Naive B cell (primary cell): ENCODE measurements at places on chromosomes 13 and 19.

GRCh38 chr13:74450964-74451363 lies 316.8 kb upstream of the KLF12 start:
- DNase-seq = no peak

GRCh38 chr13:60012488-60012887 lies 151.2 kb downstream of the DIAPH3 start:
- no peak for DNase-seq

GRCh38 chr13:76620036-76620435 lies 266.2 kb downstream of the KCTD12 start:
- DNase-seq = no peak

GRCh38 chr13:43441899-43442499 lies 344.8 kb downstream of the ENOX1 start:
- no peak for DNase-seq

DNA sequence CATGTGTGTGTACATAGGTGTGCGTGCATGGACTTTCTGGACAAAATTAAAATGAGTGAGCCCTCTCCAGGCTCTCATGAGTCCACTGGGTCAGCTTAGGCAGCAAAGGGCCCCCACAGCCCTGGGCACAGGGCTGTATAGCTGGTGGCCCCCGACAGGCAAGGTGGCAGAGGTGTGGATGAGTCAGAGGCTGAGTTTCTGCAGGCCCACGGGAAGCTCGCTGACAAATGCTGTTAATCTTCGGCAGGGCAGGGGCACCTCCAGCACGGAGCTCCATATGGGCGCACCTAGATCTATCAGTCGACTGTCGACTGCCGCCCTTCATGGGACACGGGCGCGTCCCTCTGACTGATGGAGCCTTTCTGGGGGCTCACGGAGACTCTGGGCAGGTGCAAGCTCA lies 181.1 kb downstream of the URI1 start:
- DNase-seq = no peak

GRCh38 chr19:46755853-46756543 lies 9.7 kb upstream of the STRN4 start:
- no peak for DNase-seq

DNA sequence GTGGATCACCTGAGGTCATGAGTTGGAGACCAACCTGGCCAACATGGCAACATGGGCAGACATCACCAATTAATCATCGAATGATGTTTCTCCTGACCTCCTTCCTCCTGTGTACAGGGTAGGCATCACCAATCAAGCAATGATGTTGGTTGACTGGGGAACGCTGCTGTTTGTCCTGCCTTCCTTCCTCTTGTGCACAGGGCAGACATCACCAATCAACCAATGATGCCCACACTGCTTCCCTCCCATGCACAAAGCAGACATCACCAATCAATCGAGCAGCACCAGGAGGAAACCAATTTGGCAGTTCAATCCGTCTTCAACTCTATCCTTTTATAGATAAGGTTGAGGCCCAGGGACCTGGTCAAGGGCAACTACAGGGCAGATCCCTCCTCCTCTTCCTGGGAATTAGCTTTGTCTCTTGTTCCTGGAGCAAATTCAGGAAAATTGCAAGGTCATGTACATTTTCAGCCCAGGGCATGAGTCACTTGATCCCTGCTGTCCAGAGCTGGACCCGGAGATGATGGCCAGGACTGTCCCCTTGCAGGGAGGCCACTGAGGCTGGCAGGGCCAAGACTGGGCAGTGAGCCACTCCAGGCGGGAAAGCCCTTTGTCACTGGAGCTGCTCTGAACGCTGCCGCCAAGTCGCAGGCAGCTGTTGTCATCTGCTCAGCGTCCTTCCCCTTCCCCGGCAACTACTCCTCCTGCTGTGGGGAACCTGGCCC lies 5.3 kb upstream of the CSNK1G2 start:
- DNase-seq = no peak

DNA sequence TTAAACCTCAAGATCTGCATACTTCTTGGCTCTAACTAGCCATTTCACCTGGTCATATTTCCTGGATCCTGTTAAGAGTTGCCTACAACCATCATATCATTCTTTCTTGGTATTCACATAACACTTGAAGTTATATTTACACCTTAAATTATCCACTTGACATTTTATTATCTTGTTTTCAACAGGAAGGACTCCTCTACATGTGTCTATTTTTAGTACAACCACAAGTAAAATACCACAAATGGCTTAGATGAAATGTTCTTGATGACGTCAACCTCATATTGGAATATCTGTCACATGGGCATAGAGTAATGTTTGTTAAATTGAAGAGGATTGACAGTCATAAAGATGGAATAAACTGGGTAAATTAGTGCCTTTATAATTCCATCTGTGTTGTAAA lies 9.4 kb downstream of the PCDH20 start:
- DNase-seq = no peak

DNA sequence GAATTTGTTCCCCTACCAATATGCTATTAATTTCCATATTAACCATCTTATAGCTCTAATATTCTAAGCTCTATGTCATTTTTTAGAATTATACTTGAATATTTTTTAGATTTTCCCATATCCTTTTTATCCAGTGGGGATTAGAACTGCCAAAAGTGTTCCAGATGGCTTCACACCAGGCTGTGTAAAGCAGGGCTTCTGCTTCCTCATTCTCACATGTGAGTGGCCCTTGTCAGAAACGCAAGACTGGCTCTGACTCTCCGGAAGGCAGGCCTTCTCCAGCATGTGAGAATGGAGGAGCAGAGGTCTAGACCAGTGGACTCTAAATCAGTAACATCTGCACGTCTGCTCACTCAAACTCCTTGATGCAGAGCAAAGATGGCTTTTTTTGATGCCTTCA lies 650.1 kb downstream of the FGF9 start:
- no peak for DNase-seq

GRCh38 chr19:20388706-20389225 lies 176.8 kb downstream of the ZNF737 start:
- DNase-seq = no peak

- DNase-seq = no peak
These were observed 3.5 kb upstream of the EID2 start for GRCh38 chr19:39543477-39543857.

DNA sequence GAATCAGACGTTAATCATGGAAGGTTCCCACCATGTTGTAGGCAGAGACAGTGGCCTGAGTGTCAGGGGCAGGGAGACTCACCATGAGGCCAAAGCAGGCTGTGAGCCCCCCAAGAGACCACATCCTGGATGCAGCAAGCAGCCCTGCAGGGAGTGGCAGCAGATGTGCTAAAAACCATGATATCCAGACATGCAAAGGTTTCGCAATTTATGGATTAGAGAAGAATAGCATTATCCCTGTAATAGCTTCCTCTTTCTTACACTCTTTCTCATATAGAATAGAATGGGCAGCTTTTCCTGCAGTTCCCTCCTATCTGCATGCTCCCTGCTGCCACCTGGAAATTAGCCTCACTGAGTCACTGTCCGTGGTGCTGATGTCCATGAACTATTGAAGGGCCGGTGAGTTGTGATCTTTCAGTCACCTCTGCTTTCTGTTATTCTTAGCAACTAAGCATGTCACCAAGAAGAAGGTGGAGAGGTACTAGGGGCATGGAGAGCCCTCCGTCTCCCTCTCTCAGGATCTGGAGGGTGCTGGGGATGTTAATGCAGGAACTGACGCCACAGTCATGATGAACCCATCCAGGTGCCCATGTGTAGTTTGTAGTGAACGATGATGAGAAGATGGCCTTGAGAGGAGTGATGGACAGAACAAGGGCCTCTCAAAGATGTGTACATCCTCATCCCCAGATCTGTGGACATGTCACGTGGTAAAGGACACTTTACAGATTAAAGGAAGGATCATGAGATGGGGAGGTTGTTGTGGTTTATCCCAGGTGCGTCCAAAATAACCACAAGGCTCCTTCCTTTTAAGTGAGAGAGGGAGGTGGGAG lies 9.9 kb downstream of the CEACAM4 start:
- no peak for DNase-seq

- no peak for DNase-seq
These were observed 74.9 kb downstream of the SOX1 start for GRCh38 chr13:112141643-112142400.

GRCh38 chr13:108609353-108609752 lies 20.1 kb upstream of the MYO16 start:
- DNase-seq = no peak
